Upper lobe of right lung (tissue), 1 donor: ENCODE measurements at places on chromosomes 11 and 22. TPM values are rescaled to one million over a fixed set of nuclear protein-coding genes. Genes with fewer than 3 reads are reported as not detected.

Gene TSSK2
- not detected for total RNA-seq

Gene CABP4
- total RNA-seq, result 3.2 TPM

Gene SGSM1
- 3.8 TPM for total RNA-seq

Gene ART1
- 0.29 TPM for total RNA-seq

Gene KCNJ5
- 8.5 TPM for total RNA-seq

Gene HEPN1
- not detected for total RNA-seq

Gene PICALM
- 193 TPM for total RNA-seq

Gene P2RY2
- total RNA-seq, result 7.4 TPM

Gene MED19
- 9.6 TPM for total RNA-seq

Gene FAT3
- 6.9 TPM for total RNA-seq

Gene CARD10
- 17.0 TPM for total RNA-seq

Gene NLRP14
- total RNA-seq, result not detected

Gene ANGPTL5
- 0.23 TPM for total RNA-seq

Gene PGM2L1
- total RNA-seq, result 5.1 TPM

Gene RFPL3
- total RNA-seq, result not detected

Gene TMEM41B
- total RNA-seq, result 71.6 TPM
